ENCODE measurements at places on chromosomes 3 and 15. TPM values are rescaled to one million over a fixed set of nuclear protein-coding genes. Genes with fewer than 3 reads are reported as not detected.

Gene KIF23
- 0.35 TPM for polyA plus RNA-seq

DNA sequence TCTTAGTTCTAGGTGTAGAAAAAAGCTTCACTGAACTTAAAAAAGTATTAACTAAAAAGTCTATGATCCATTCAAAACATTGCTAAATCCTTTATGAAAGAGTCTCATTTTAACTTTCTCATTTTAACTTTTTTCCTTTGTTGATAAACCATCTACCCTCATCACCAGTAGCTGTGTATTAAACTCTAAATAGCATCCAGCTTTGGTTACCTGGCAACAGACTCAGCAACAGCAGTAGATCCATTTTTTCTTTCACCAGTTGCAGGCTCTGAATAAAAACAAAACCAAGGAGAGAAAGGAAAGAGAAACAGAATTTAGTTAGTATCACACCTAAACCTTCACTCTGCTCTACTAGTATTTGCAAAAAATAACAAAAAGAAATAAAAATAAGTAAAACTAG is 51.6 kb downstream of the TP53BP1 start:
- DNase-seq = no peak

Gene TM4SF18
- 4.6 TPM for polyA plus RNA-seq

Gene PAK2
- 36.2 TPM for polyA plus RNA-seq

GRCh38 chr3:160677459-160677881 is 510 bp downstream of the ARL14 start:
- DNase-seq = no peak

DNA sequence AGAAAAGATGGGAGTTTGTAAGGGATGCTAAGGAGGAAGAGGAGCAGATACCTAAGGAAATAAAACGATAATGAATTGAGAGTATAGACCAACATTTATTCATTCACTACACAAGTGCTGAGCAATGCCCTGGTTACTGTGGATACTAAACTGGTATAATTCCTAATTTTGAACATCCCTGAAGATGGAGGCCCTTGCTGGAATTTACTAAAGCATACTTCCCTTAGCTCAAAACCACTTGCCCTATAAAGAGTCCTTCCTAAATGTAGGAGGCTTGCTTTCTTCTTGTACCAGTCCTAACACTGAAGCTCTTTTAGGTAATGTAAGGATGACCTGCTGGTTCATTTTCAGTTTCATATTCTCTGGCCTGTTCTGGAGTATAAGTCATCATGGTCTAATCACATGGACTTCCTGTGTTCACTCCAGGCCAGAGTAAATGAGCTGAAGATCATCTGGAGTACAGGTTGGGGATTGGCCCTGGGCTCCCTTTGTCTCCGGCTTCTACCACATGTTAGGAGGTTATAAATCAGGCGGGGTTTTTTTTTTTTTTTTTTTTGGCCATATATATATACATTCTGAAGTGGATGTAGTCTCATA is 40.1 kb upstream of the MTMR10 start:
- no peak for DNase-seq

Gene ITPKA
- 0.68 TPM for polyA plus RNA-seq

- DNase-seq = peak; percentile 19
Measured at GRCh38 chr15:72785432-72785831, 1.9 kb upstream of the ADPGK start.

DNA sequence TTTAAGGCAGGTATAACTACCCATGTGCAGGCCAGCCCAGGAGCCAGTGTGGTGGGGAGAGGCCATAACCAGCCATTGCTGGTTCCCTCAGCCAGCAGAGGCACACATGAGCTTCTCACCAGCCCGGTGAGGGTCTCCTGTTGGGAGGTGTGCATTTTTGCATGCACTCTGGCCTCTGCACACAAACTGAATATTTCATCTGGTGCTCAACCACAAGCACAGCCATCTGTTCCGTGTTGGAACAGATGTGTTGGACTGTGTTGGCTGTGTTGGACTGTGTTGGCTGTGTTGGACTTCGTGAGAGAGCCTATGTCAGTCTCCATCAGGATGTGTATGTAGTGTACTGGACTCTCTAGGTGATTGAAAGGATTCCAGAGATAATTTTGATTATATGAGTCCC is 67.2 kb downstream of the RPL39L start:
- DNase-seq = no peak

- no peak for DNase-seq
Measured at GRCh38 chr15:45499426-45499825, 23.1 kb downstream of the SLC30A4 start.

GRCh38 chr3:102736288-102736974 is 301.6 kb downstream of the ZPLD1 start:
- no peak for DNase-seq

Gene IQCF5
- not detected for polyA plus RNA-seq

Gene DCLK3
- 0.36 TPM for polyA plus RNA-seq

- no peak for DNase-seq
Measured at GRCh38 chr3:77917225-77917624, 877.3 kb downstream of the ROBO2 start.

- DNase-seq = no peak
Measured at GRCh38 chr3:27720899-27721716, 1.0 kb downstream of the EOMES start.

Gene CD86
- 0.24 TPM for polyA plus RNA-seq

- no peak for DNase-seq
Measured at GRCh38 chr3:134798681-134799311, 3.7 kb downstream of the EPHB1 start.

GRCh38 chr3:146625186-146625775 is 20.1 kb upstream of the PLSCR5 start:
- no peak for DNase-seq

DNA sequence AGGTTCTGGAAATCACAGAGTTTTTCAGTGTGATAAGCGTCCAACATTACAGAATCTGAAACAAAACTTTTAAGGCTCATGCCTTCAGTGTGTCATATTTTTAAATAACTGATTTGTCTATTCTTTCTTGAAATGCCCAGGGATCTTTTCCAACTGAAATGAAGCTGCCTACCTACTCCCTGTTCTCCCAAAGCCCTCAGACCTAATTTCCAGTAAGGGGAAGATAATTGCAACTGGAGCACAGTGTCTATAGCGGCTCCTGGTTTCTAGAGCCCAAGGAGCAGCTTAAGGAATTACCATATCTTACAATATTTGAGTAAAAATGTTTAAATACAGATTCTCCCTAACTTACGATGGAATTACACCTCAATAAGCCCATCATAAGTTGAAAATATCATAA is 33.0 kb downstream of the LRRC2 start:
- no peak for DNase-seq

DNA sequence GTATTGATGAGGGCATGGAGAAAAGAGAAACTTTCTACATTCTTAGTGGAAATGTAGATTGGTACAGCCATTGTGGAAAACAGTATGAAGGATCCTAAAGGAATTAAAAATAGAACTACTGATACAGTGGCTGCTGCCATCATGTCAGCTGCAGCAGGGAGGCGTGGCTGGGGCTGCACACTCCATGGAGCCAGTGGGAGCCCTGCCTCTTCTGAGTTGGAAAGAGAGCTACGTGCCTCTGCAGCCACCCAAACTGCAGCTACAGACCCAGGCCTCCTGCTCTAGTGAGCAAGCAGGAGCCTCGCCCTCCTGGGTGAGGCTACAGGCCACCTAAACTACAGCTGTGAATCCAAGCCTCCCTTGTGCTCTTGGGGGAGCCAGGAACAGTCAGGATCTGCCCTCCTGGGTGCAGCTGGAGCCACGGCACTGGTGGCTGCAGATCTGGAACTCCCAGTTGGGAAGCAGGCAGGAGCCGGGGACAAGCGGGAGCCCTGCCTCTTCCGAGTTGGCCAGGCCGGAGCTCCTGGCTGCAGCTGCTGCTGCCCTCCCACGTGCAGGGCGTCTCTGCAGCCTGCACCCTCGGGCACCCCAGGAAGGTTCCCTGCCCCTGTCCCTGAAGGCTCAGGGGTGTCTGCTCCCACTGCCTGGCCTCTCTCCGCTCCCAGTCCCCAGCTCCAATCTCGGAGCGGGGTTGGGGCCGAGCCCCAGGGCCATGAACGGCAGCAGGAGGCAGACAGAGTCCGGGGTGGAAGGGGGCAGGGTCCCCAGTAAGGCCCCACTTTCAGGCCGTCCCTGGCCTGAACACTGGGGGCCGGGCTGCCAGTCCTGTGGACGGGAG is 64.5 kb downstream of the THBS1 start:
- no peak for DNase-seq
